ENCODE measurements at places on chromosomes 4 and X.

- peak; percentile 82 for DNase-seq
Measured at GRCh38 chrX:12974796-12975669, at the start of gene TMSB4X. Gene TMSB4X, plus strand, starts transcription at chrX:12975110.

GRCh38 chr4:1409079-1409478 is 2.8 kb upstream of the NKX1-1 start:
- no peak for DNase-seq

- no peak for DNase-seq
Measured at GRCh38 chrX:22999696-23000223, at the start of gene DDX53. Gene DDX53, plus strand, starts transcription at chrX:22999960. Its CDS starts 98 bp downstream, at chrX:23000058.

DNA sequence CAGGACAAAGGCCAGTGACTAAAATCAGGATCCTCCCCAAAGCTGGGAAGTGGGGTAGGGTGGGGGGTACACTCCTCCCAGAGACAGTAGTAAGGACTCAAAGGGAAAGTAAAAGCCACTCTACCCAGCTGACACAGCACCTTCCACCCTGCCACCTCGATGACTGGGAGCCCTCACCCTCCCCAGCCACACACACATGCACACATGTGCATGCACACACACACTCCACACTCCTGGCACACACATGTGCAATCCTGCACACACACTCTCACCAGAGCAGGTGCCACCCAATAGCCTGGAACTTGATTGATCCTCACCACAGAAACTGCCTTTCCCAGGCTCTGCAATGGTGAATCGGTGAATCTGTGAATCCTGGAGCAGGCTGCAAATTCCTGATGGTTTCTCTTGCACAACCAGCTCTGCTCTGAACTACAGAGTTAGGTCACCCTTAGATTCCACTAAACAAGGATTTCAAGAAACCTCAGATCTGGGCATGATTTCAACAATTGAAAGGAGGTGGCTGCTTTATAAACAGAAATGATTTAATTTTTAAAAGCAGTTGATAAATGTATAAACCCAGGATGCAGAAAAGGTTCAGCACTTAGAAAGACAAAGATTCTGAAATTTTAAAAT is 21.5 kb downstream of the AMOT start:
- no peak for DNase-seq

GRCh38 chr4:8439914-8440491 is 520 bp downstream of the ACOX3 start:
- no peak for DNase-seq

DNA sequence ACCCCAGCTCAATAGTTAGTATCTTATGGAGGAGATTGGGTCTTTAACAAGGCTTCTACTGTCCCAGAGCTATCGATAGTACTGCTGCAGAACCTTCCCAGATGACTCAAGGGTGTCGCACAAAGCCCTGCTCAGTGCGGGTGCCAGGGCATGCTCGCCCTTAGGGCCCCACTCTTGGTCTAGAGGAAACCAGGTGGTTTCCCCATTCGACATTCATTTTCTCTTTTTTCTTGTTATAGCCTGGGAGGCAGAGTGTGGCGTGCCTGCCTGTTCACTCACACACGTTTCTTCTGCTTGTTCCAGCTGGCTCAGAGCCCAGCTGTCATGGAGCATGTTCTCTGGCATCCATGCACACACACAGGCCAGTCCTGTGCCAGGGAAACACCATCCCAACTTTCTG is 144.5 kb downstream of the SMIM20 start:
- DNase-seq = no peak

DNA sequence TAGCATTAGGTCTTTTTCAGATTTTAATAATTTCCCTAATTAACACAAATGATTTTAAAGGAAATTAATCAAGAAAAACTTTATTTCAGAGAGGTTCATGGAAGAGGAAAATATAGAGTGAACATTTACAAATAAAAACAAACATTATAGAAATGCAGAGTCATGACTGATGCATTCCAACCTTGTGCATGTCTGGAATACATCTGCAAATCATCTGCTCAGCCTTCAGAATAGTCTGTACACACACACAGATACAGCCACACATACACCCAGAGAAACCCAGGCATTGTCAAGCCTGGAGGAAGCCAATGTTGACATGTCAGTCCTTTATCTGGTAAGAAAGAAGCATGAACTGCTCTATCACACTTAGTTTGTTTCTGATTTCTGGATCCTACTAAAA is 61.3 kb upstream of the NFKB1 start:
- no peak for DNase-seq

DNA sequence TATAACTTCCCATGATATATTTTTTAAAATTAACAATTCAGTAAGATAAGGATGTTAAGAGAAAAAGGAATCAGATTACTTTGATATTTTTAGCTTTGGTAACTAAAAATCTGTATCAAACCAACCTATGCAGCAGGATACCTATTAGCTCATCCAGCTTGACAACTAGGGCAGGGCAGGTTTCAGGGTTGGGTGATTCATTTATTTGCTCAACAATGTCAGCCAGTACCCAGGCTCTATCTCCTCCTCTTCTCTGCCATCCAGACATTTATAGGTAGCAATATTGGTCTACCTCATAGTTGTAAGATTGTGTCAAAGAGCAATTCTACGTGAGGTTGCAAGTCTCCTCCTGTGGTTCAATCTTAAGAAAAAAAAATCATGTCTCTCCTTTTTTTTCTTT is 421.9 kb downstream of the ANKRD50 start:
- DNase-seq = no peak

All from hypothalamus (tissue), 51 donors.